ENCODE measurements at places on chromosomes 4 and X. TPM values are rescaled to one million over a fixed set of nuclear protein-coding genes. Genes with fewer than 3 reads are reported as not detected.

GAGE13 gene
- total RNA-seq = not detected

GRCh38 chr4:154349829-154350228, 141.8 kb downstream of the DCHS2 start:
- no peak for DNase-seq

PABPC1L2A gene
- total RNA-seq = not detected

DNA sequence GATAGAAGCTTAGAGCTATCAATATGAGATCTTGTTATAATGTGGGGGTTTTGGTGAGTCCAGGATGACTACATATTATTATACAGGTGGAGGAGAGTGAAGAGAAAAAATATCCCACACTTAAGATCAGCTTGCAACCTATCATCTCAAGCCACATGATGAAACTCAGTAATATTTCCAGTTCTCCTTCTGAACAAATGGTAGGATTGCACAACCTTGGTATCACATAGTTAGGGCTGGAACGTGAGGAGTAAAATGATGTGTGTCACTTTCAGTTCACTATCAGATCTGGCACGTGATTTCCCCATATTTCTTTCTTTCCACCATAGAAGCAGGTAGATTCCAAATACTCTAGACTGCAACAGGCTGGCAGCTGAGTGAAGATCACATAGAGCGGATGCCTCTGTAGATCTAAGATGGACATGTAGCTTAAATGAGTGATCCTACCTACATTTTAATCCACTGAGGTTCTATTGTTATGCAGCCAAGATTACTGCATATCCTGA, 150.6 kb upstream of the ANKRD50 start:
- no peak for DNase-seq

GRCh38 chr4:113901994-113902787, 77.3 kb downstream of the ARSJ start:
- DNase-seq = peak; percentile 82

GRCh38 chr4:107757864-107758476, 37.9 kb upstream of the PAPSS1 start:
- DNase-seq = no peak

DNA sequence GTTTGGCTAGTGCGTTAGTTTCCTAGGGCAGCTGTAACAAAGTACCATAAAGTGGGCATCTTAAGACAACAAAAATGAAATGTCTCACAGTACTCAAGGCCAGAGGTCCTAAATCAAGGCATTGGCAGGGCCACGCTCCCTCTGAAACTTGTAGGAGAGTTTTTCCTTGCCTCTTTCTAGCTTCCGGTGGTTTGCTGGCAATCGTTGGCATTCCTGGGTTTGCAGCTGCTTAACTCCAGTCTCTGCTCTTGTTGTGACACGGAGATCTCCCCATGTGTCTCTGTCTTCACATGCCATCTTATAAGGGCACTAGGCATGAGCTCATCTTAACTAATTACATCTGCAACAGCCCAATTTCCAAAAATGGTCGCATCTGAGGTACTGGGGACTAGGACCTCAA, 362.0 kb upstream of the BOD1L1 start:
- no peak for DNase-seq

GRCh38 chr4:151689211-151689991, 71.4 kb downstream of the GATB start:
- no peak for DNase-seq

- DNase-seq = no peak
These were observed 905.9 kb downstream of the CENPC start for GRCh38 chr4:66639361-66639760.

GBA3 gene
- total RNA-seq = not detected

DNA sequence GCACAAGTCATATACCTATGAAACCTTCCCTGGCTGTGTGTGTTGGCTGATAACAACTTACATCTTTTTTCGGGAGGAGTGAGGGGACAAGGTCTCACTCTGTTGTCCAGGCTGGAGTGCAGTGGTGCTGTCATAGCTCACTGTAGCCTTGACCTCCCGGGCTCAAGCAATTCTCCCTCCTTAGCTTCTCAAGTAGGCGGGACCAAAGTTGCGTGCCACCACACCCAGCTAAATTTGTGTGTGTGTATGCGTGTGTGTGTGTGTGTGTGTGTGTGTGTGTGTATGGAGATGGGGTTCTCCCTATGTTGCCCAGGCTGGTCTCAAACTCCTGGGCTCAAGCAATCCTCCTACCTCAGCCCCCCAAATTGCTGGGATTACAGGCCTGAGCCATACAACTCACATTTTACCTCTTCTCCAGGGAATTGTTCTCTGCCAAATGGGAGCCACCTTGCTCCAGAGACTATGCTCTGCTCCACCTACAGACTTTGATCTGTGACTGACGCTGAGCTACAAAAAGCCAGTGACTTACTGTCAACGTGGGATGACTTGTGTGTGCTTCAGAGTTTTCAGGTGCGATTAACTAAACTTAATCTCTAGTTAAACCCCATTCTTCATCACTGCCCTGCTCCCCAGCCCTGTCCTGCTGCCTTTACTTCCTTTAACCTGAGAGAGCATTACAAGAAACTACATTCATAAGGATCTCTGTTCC, 2.0 kb upstream of the BEX4 start:
- no peak for DNase-seq

AMELX gene
- total RNA-seq = not detected

GRCh38 chr4:26885912-26886274, 25.3 kb downstream of the STIM2 start:
- peak; percentile 42 for DNase-seq

DNA sequence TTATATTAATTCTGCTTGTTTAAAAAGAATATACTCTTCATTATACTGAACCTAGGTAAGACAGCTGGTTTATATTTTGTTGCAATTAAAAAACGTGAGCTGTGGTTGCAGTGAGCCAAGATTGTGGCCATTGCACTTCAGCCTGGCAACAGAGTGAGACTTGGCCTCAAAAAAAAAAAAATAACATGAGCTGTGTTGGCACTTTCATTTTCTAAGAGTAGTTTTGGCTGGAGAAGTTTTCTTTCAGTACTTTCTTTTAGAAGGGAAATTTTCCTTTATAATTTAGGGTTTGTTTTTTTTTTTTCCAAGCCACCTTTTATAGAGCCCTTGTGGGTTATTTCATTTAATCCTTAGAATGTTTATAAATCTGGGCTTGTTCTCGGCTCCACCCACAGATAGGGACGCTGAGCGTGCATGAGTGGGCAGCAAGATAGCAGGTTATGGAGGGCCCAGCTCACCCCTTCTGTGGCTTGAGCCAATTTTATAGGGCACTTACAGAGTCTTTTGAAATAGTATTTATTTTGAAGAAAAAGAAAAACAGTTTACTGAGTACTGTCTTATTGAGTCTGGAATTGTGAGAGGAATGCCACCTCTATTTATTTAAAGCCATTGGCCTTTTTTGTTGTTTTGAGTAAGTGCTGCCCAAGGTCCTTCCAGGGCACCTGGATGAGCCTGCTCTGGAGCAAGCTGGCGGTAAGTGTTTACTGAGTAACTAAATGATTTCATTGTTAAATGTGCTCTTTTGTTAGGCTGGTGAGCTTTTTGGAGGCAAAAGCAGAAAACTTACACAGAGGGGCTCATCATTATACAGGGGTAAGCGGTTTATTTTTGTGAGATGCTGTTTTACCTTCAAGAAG, 60.9 kb downstream of the HTT start:
- DNase-seq = no peak

GRCh38 chr4:89259301-89260028, 48.1 kb downstream of the GPRIN3 start:
- no peak for DNase-seq

- DNase-seq = no peak
These were observed 111.6 kb upstream of the NWD2 start for GRCh38 chr4:37132975-37133360.

DNA sequence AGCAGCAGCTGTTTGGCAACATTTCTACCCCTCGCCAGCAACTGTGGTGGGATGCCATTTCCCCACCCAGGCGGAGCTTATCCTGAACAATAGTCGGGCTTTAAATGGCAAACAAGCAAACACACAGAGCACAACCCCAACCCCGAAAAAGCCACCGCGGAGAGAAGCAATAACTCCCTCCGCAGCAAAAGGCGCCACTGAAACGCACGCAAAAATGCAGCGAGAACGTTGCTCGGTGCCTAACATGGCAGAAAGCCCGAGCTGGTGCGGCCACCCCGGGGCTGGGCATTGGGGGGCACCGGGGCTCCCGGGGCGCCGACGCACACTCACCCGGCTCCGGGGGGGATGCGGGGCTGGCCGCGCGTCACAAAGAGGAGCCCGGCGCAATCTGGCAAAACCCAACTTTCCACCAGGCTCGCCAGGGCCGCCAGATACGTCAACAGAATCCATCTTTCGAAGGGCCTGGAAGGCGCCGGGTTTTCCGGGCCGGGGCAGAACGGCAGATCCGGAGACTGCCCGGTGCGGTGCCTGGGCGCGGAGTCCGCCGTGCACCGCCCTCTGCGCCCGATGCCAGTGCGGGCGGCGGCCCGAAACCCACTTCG, 818 bp downstream of the RAI2 start:
- peak; percentile 11 for DNase-seq

FAM9B gene
- not detected for total RNA-seq

- no peak for DNase-seq
These were observed 72.1 kb upstream of the SPANXC start for GRCh38 chrX:141314441-141314840.

UGT2B11 gene
- total RNA-seq = not detected

- DNase-seq = peak; percentile 24
These were observed 107.6 kb downstream of the DCTD start for GRCh38 chr4:182809417-182810102.

GRCh38 chr4:82865592-82865991, 25.4 kb downstream of the SEC31A start:
- DNase-seq = peak; percentile 27

- DNase-seq = no peak
These were observed 58.3 kb downstream of the INTS12 start for GRCh38 chr4:105650190-105650589.

AADAT gene
- total RNA-seq = not detected

GRCh38 chr4:153521999-153522801, 56.0 kb downstream of the TMEM131L start:
- DNase-seq = peak; percentile 74

DNA sequence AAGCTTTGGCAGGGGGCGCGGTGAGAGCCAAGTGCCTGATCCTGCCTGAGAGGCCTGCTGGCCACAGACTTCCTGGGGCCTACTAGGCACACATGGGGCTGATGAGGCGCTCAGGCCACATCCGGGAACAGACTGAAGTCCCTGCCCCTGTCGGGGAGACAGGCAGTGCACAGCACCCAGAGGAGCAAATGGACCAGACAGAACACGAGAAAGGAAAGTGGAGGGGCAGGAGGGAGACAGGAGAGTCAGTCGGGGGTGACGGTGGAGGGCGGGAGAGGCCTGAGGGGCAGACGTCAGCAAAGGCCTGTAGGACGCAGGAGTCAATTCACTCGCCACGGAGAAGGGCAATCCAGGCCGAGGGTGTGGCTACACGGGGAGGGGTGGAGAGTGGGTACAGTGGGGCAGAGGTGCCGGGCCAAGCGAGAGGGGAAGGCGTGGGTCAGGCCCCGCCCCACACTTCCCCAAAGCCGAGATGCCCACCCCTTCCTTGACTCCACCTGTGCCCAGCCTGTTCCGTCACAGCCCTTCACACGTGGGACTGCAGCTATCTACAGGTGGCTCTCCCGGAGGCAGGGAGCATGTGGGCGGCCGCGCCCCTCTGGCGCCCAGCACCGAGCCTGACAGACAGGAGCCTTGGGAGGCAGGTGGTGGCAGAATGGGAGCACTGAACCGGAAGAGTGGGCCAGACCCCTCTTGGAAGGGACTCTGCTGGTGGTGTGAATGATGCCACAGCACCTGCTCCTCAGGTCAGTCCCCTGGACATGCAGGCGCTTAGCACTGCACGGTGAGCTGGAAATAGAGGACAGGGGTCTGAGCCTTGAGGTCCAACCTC, 20.5 kb downstream of the NOP14 start:
- no peak for DNase-seq

AREG gene
- total RNA-seq = 1.5 TPM

CC2D2A gene
- total RNA-seq = not detected

TXK gene
- total RNA-seq = 28.6 TPM

TMEM156 gene
- 10.2 TPM for total RNA-seq

FAM156A gene
- 19.7 TPM for total RNA-seq

GRCh38 chr4:165965503-165965902, 92.5 kb downstream of the TLL1 start:
- DNase-seq = no peak

- peak; percentile 54 for DNase-seq
These were observed 59.5 kb upstream of the KDR start for GRCh38 chr4:55184600-55185523.

GRCh38 chr4:26238778-26239679, 81.8 kb upstream of the RBPJ start:
- no peak for DNase-seq

- peak; percentile 65 for DNase-seq
These were observed at the start of gene ARL9 for GRCh38 chr4:56505269-56506130. Gene ARL9, plus strand, starts transcription at chr4:56505791. Its CDS starts 72 bp downstream, at chr4:56505863.

DNA sequence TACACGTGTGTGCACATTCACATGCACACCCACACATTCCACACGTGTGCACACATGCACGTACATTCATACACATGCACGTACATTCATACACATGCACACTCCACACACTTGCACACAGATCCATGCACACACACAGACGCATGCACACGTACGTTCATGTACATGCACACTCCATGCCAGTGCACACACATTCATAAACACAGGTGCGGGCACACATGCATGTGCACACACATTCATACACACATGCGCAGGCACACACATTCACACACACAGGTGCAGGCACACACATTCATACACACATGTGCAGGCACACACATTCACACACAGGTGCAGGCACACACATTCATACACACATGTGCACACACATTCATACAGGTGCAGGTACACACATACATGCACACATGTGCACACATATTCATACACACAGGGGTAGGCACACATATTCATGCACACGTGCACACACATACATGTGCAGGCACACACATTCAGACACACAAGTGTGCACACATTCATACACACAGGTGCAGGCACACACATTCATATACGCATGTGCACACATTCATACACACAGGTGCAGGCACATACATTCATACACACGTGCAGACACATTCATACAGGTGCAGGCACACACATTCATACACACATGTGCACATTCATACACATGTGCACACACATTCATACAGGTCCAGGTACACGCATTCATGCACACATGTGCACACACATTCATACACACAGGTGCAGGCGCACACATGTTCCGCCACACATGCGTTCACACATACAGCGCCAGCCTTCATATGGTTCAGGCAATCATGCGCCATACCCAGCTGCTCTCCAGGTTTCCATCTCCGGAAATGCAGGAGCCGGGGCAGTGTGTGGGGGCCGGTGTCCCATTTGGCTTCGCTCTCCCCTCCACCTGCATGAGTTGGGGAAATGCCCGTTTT, 124.8 kb downstream of the HMX1 start:
- DNase-seq = no peak

CD40LG gene
- total RNA-seq = 122 TPM

MTHFD2L gene
- total RNA-seq = 4.8 TPM

- DNase-seq = peak; percentile 14
These were observed 126.4 kb upstream of the GATB start for GRCh38 chr4:151887031-151887815.

DNA sequence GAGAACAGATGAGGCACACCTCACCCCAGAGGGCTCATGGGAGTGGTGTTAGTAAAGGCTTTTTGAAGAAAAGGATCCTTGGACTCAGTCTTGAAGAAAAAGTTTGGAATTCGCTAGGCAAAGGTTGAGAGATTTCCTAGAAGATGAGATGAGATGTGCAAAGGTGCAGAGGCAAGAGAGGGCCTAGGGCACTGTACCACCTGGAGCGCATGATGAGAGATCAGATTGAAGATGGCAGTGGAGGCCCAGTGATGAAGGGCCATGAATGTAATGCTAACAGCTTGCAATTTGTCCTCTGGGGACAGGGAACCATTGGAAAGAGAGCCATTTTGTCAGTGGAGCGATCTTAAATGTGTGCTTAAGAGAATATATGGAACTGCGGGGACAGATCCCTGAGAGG, 45.0 kb downstream of the PGRMC2 start:
- DNase-seq = no peak

STOX2 gene
- not detected for total RNA-seq
